Mucosa of descending colon (tissue), 3 donors: ENCODE measurements at places on chromosomes 12 and 14. TPM values are rescaled to one million over a fixed set of nuclear protein-coding genes. Genes with fewer than 3 reads are reported as not detected.

SMOC1 gene
- 1.7 TPM for total RNA-seq

DNA sequence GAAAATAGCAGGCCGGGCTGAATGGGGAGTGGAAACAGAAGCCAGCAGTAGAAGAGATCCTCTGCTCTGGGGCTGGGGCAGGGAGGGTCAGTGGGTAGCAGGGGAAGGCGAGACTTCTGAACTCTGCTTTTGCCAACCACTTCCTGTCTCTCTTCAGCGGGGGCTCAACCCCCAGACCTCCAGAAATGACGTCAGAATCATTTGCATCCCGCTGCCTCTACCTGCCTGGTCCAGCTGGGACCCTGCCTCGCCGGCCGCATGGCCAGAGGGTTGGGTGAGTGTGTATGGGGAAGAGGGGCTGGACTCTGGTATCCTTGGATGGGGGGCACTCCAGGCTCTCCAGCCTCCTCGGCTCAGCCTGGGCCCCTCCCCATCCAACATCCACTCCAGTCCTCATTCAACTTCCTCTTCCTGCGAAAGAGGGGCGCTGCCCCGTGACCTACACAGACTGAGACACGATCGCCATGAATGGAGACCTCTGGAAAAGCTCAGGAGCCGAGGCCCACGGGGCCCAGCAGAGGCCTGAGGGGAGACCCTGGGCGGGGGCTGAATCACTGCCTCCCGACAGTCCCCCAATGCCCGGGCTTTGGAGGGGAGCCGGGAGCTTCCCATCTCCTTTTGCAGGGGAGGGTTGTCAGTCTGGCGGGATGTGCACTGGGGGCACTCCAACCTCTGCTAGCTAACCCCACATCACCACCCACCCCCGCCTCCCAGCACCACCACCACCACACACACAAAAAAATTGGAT, 458 bp upstream of the HOXC4 start:
- no peak for DNase-seq

DNA sequence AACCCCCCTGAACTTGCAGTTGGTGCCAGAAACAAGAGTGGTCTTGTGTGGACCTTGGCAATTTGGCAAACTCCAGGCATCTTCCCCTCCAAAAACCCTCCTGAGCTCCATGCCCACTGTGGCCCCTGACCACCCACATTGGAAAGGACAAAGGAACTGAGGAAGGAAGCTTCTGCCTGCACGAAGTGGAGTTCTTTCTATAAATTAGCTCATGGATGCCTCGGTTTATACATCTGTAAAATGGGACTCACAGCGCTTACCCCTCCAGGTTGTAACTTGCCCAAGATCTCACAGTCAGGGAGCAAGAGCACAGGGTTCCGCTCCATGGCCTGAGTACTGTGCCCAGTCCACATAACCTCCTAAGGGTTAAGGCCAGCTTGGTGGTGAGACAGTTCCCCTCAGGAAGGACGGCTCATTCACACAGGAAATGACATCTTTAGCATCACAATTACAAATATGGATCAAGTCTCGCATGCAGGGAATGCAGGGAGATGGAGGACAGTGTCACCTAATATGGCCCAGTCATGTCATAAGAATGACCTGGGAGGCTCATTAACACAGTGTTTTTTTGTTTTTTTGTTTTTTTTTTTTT, 66.6 kb downstream of the CLMN start:
- no peak for DNase-seq

- no peak for DNase-seq
Measured at GRCh38 chr14:74952180-74952665, 3.2 kb downstream of the PGF start.

- DNase-seq = no peak
Measured at GRCh38 chr12:6038160-6038559, 86.3 kb downstream of the VWF start.

TSHR gene
- total RNA-seq = 0.60 TPM

- DNase-seq = no peak
Measured at GRCh38 chr14:102278631-102278935, 26.4 kb downstream of the MOK start.

C12orf60 gene
- 0.44 TPM for total RNA-seq

EID3 gene
- 6.4 TPM for total RNA-seq

DPPA3 gene
- not detected for total RNA-seq

EXOC3L4 gene
- total RNA-seq = 29.1 TPM

GLT8D2 gene
- total RNA-seq = 2.5 TPM

CCDC175 gene
- total RNA-seq = 0.09 TPM

GRCh38 chr12:117352206-117352605, 9.2 kb downstream of the NOS1 start:
- DNase-seq = no peak

FAIM2 gene
- 12.9 TPM for total RNA-seq

PLA2G1B gene
- total RNA-seq = not detected

DNA sequence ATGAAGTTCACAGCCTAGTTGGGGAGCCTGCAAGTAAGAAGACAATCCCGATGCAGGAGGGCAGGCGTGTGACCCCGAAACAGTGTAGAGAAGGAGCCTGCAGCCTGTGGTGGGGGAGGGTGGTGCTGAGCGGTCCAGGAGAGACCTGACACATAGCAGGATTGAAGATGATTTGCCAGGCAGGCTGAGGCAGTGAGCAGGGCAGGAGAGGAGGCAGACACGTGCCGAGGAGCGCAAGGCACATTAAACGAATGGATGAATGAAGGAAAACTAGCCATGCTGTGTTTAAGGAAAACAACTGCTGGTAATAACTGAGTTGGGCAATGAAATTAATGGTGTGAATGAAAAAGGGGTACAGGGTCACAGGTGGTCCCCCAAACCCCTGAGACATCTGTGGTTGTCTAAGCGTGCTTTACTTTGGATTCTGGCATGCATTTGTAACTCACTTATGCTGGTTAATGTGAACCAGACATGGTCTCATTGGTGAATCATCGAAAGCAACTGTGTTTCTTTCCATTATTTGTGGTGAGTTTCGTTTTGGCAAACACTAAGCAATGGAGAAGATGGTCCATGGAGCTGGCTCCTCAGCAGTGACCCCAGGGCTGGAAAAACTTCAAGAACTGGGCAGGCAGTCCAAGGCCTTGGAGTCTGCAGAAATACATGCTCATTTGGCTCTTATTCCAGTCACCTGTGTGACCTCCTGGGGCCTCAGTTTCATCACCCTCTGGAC, 96.9 kb upstream of the EVL start:
- no peak for DNase-seq

ADAM20 gene
- 0.72 TPM for total RNA-seq

BICDL1 gene
- 6.7 TPM for total RNA-seq

OTOGL gene
- 0.66 TPM for total RNA-seq

DNA sequence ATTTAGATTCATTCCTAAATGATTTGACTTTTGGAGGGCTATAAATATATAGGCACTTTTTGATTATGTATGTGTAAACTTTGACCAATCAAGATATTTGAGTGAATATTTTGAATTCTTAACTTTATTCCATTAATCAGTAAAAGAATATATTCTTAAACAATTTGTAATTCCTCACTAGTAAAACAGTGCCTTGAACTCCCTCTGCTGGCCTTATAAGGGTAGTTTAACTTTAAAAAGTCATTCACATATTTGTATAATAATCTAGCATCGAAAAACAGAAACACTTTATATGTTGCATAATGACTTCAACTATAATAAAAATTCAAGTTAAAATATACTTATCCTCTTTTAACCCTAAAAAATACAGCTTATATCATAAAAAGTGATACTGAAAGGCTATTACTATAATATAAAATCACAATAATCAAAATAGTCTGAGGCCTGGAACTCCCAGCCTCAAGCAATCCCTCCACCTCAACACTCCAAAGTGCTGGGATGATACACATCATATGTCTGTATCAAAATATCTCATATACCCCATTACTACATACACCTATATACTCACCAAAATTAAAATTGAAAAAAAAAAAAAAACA, 31.2 kb downstream of the CCDC59 start:
- no peak for DNase-seq

- no peak for DNase-seq
Measured at GRCh38 chr14:82855912-82856391, 1322.3 kb upstream of the SEL1L start.

HOXC5 gene
- not detected for total RNA-seq

DNA sequence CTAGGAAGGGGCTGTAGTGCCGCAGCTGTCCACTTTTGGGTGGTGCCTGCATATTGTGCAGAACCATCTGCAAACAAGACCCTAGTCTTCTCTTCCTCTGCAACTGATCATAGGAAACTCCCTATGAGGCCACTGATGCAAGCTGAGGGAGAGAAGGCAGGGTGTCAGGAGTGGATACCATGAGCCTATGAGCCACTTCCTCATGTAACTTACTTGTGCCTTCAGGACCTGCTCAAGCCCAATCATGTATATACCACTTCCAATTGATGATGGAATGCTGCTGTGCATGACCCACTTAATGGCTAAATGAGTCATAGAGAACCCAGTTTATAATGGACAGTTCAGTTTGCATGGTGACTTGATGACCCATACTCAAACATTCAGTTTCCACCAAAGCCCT, 107.9 kb downstream of the ALG10B start:
- no peak for DNase-seq

GABARAPL1 gene
- total RNA-seq = 34.4 TPM

GRCh38 chr14:61334197-61334701, 12.9 kb downstream of the PRKCH start:
- DNase-seq = no peak

SYNDIG1L gene
- not detected for total RNA-seq

- no peak for DNase-seq
Measured at GRCh38 chr14:61253064-61253738, 27.9 kb downstream of the TMEM30B start.

GRCh38 chr14:58942516-58942915, 246.0 kb upstream of the DAAM1 start:
- no peak for DNase-seq

IAPP gene
- total RNA-seq = not detected

OAS2 gene
- total RNA-seq = 7.0 TPM

DNA sequence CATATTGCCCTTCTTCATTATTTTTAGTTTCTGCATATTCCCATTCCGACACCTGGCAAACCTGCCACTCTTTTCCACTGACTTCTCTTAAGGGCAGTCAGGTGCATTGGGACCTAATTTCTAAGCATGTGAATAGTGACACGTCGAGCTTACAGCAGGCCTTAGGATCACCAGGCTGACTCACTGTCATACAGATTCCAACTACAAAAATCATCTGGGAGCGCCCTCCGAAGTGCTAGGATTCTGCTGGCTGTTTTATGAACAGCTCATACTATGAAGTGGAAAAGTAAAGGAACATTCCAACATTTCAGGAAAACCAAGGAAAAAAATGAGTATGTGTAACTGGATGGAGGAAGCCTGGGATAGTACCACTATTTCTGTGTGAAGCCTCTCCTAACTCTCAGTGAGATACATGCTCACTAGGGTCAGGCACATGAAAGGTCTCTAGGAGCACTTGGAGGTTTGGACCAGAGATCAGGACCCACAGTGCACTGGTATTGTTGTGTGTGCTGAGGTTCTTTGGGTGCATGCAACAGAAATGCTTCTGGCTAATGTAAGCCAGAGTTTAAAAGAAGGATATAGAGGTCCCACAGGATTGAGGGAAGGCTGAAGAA, 257.4 kb downstream of the ZFP36L1 start:
- no peak for DNase-seq

PRH2 gene
- total RNA-seq = 0.73 TPM

DNA sequence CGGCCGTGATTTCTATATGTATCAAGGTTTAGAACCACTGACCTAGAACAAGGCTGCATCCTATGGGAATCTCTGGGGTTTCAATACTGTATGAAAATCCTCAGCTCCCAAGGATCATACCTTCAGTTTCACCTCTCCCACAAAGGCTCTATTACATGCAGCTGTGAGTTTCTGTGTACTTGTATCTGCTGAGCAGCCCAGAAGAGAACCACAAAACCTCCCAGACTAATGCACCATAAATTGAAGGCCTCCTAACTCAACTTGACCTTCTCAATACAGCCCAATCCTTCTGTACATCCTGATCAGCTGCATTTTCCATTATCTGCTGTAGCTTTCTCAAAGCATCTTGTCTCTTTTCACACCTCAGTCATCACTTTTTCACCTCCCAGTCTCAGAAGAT, 5.4 kb upstream of the KCNH5 start:
- no peak for DNase-seq

GRCh38 chr14:77212097-77212870, 30.7 kb downstream of the TMEM63C start:
- DNase-seq = no peak

DNA sequence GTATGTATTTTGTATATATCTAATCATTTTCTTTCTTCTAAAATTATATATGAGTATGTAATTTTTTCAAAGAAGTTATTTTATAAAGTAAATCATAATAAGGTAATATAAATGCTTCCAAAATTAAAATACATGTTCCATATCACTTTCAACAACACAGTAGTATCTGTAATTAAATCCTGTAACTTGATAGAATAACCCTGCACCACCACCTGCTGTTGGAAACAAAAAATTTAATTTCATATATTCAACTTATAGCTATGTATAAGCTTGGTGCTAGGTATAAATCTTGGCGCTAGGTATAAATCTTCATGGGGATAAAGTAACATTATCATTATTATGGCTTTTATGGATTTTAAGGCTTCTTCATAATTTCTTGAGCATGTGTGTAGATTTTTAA, 149.7 kb upstream of the DCN start:
- DNase-seq = no peak

DNA sequence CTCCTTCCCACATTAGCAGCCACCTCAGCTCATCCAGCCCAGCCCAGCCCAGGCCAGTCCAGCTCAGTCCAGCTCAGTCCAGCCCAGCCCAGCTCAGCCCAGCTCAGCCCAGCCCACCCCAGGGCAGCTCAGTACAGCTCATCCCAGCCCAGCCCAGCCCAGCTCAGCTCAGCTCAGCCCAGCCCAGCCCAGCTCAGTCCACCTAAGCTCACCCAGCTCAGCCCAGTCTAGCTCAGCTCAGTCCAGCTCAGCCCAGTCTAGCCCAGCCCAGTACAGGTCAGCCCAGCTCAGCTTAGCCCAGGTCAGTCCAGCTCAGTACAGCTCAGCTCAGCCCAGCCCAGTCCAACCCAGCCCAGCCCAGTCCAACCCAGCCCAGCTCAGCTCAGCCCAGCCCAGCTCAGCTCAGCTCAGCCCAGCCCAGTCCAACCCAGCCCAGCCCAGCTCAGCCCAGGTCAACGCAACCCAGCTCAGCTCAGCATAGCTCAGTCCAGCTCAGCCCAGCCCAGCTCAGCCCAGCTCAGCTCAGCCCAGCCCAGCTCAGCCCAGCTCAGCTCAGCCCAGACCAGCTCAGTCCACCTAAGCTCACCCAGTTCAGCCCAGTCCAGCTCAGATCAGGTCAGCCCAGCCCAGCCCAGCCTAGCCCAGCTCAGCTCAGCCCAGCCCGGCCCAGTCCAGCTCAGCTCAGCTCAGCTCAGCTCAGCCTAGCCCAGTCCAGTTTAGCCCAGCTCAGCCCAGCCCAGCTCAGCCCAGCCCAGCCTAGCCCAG, 63.0 kb downstream of the TMEM121 start:
- no peak for DNase-seq

HOXC12 gene
- not detected for total RNA-seq

GRCh38 chr14:75732888-75733287, 71.8 kb downstream of the TTLL5 start:
- no peak for DNase-seq

SLCO1A2 gene
- total RNA-seq = not detected

GRCh38 chr12:98709022-98709421, 63.9 kb downstream of the APAF1 start:
- DNase-seq = no peak

RNASE3 gene
- not detected for total RNA-seq
